ENCODE measurements at places on chromosomes 4 and X. TPM values are rescaled to one million over a fixed set of nuclear protein-coding genes. Genes with fewer than 3 reads are reported as not detected.

- no peak overlapping the region for H3K27ac ChIP-seq
- no peak overlapping the region for H3K4me3 ChIP-seq
These were observed 16.9 kb upstream of the HPRT1 start for GRCh38 chrX:134443020-134443419.

The F8A3 gene
- 21.9 TPM for total RNA-seq

- peaks cover 10% of the 10 kb centered on the region for H3K4me1 ChIP-seq
- H3K27ac ChIP-seq, result no peak overlapping the region
- H3K36me3 ChIP-seq, result peaks cover 32% of the 10 kb centered on the region
- H3K27me3 ChIP-seq, result no peaks in the 10 kb centered on the region
These were observed 53.8 kb upstream of the TBC1D14 start for GRCh38 chr4:6855692-6856297.

The ARMCX4 gene
- total RNA-seq, result 17.9 TPM

The H2BW2 gene
- not detected for total RNA-seq

The HSD17B13 gene
- total RNA-seq, result 0.27 TPM

DNA sequence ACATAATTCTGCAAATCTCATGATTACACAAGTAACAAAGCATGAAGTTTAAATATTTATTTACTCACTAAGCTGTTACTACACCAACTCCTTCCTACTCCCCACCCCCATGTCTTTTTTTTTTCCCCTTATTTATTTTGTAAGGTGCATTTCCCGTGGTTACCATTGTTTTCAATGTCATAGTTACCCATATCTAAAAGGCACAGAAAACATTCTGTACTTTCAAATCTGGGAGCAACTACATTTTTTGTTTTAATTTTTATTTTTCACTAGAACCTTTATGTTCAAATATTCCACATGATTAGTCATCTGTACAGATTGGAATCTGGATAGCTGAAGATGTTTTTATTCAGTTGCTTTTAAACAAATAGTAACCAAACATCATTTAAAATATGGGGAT, 62.8 kb downstream of the PPP3CA start:
- H3K4me1 ChIP-seq, result peaks cover 11% of the 10 kb centered on the region
- no peak for DNase-seq
- H3K27ac ChIP-seq, result no peak overlapping the region

The MGARP gene
- not detected for total RNA-seq

The CFP gene
- 18.3 TPM for total RNA-seq

DNA sequence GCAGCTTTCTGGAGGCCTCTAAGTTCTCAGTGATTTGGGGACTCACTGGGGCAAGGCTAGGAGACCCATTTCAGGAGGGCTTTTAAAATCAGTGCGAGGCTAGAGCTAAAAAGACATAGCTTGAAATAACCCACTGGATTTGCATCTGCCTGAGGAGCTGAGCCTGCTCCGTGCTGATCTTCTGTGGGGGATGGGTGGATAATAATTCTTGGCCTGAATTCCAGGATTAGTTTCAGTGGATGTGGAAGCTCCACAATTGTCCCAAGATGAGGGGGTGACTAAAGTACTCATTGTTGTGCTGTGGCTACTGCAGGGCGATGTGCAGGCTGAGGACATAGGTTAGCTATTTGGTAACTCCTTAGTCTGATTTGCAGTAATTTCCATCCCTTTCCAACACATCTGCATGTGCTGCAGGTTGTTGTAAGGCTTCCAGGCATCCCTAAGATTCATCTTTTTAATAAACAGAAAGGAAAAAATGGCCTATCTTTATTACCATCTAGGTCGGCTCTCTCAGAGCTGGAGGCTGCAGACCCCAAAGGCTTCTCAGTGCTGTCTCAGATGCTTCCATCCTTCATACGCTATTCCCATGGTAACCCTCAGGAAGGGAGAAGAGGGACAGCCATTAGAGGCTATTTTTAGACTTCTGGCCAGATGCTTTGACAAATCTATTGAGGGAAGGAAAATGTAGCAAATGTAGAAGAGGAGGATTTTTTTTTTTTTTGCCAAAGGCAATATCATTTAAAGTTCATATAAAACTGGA, 63.4 kb downstream of the GRXCR1 start:
- no peak for DNase-seq
- H3K27me3 ChIP-seq, result no peaks in the 10 kb centered on the region
- no peaks in the 10 kb centered on the region for H3K36me3 ChIP-seq
- H3K4me1 ChIP-seq, result no peaks in the 10 kb centered on the region
- no peak overlapping the region for H3K27ac ChIP-seq

DNA sequence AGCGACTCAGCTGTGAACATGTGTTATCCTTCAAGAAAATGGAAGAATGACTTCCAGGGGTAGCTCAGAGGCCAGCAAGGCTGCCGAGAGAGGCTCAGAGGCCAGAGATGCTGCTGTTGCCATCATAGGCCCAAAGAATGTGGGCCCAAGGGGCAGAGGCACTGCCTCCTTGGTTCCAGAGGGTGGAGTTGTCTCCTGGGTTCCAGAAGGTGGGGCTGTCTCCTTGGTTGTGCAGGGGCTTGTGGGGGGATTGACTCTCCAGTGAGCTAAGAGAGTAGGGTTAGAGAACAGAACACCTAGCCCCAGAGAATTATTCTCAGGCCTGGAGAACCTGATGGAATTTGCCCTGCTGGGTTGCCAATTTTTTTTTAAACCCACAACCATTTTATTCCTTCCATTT, 62.6 kb downstream of the DGKK start:
- H3K36me3 ChIP-seq, result no peaks in the 10 kb centered on the region
- no peak for DNase-seq
- H3K4me1 ChIP-seq, result no peaks in the 10 kb centered on the region
- H3K27ac ChIP-seq, result no peak overlapping the region
- no peaks in the 10 kb centered on the region for H3K27me3 ChIP-seq

The HPGD gene
- 10.4 TPM for total RNA-seq

- no peaks in the 10 kb centered on the region for H3K4me1 ChIP-seq
- H3K36me3 ChIP-seq, result no peaks in the 10 kb centered on the region
- H3K4me3 ChIP-seq, result no peak overlapping the region
- DNase-seq, result no peak
- H3K27me3 ChIP-seq, result no peaks in the 10 kb centered on the region
These were observed 36.8 kb upstream of the IL1RAPL1 start for GRCh38 chrX:28550331-28550872.

GRCh38 chr4:153771046-153771445, 11.2 kb upstream of the RNF175 start:
- DNase-seq, result no peak
- H3K27ac ChIP-seq, result no peak overlapping the region
- no peak overlapping the region for H3K4me3 ChIP-seq
- no peaks in the 10 kb centered on the region for H3K4me1 ChIP-seq
- no peaks in the 10 kb centered on the region for H3K36me3 ChIP-seq

DNA sequence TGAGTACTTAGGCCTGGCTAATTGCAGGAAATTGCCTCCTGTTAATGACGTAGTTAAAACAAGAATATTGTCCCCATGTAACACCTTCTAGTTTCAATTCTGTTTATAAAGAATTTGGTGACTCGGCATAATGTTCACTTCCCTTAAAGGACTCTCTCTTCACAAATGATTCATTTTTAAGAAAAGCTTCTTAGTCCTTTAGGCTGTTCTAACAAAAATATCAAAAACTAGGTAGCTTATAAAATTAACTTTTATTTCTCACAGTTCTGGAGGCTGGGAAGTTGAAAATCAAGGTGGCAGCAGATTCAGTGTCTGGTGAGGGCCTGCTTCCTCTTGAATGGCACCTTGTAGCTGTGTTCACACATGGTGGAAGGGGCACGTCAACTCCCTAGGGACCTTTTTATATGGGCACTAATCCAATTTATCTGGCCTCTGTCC, 23.8 kb downstream of the COL25A1 start:
- DNase-seq, result peak; percentile 1
- H3K4me1 ChIP-seq, result no peaks in the 10 kb centered on the region
- H3K36me3 ChIP-seq, result no peaks in the 10 kb centered on the region
- H3K27ac ChIP-seq, result no peak overlapping the region
- peaks cover 4% of the 10 kb centered on the region for H3K27me3 ChIP-seq

GRCh38 chr4:142077048-142077447, 440.7 kb downstream of the IL15 start:
- H3K4me3 ChIP-seq, result no peak overlapping the region
- no peaks in the 10 kb centered on the region for H3K4me1 ChIP-seq
- no peak for DNase-seq
- H3K27me3 ChIP-seq, result no peaks in the 10 kb centered on the region

GRCh38 chrX:64853424-64853823, 122.8 kb downstream of the ZC4H2 start:
- DNase-seq, result no peak
- peaks cover 26% of the 10 kb centered on the region for H3K4me1 ChIP-seq
- no peak overlapping the region for H3K27ac ChIP-seq
- H3K36me3 ChIP-seq, result no peaks in the 10 kb centered on the region
- no peaks in the 10 kb centered on the region for H3K27me3 ChIP-seq

The RS1 gene
- not detected for total RNA-seq

The SSX7 gene
- total RNA-seq, result not detected

DNA sequence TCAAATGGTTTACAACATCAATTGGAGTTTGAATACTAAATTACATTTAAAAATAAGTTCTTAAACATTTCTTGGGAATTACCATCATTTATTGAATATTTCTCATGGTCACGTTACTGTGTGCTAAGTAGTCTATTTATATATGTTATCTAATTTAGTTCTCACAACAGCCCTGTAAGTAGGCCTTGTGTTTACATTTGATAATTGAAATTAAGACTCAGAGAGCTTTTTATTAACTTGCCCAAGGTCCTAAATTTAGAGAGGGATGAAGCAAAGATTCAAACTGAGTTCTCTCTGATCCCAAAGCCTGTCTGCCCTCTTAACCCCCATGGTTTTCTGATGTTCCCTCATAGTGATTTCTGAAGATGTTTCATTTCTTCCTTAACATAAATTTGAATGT, 103.7 kb downstream of the CEP135 start:
- peaks cover 11% of the 10 kb centered on the region for H3K4me1 ChIP-seq
- H3K27ac ChIP-seq, result no peak overlapping the region
- H3K27me3 ChIP-seq, result peaks cover 22% of the 10 kb centered on the region
- no peak for DNase-seq
- no peaks in the 10 kb centered on the region for H3K36me3 ChIP-seq
- H3K4me3 ChIP-seq, result no peak overlapping the region

Measured in CD4-positive, alpha-beta T cell (primary cell).